Uterus (tissue), 4 donors: ENCODE measurements at places on chromosomes 2 and 18. TPM values are rescaled to one million over a fixed set of nuclear protein-coding genes. Genes with fewer than 3 reads are reported as not detected.

Gene EPB41L3
- total RNA-seq, result 111 TPM

Gene OTX1
- not detected for total RNA-seq

Gene PRKAG3
- not detected for total RNA-seq

Gene IL36RN
- not detected for total RNA-seq

Gene SERPINB10
- total RNA-seq, result not detected

Gene SERPINB11
- total RNA-seq, result not detected

Gene MBP
- total RNA-seq, result 14.3 TPM

DNA sequence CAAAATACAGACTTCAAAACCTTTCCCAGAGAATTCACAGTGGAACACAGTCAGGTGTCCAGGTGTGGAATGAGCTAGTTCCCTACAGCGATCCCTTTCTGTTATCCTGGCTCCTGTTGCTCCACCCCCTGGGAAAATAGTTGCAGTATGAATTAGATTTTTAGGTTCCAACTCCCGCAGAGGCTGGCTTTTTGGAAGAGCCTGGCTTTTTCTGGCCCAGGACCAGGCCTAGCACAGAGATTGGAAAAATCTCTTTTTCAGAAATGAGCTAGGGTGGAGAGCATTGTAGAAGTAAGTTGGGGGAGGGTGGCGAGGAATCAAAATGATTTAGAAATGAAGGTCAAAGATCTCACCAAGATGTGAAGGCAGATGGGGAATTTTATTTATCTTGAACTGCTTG is 27.1 kb downstream of the COL5A2 start:
- H3K27ac ChIP-seq, result peak overlapping the region; percentile 12
- DNase-seq, result peak; percentile 31
- no peaks in the 10 kb centered on the region for H3K36me3 ChIP-seq
- no peak overlapping the region for H3K4me3 ChIP-seq

DNA sequence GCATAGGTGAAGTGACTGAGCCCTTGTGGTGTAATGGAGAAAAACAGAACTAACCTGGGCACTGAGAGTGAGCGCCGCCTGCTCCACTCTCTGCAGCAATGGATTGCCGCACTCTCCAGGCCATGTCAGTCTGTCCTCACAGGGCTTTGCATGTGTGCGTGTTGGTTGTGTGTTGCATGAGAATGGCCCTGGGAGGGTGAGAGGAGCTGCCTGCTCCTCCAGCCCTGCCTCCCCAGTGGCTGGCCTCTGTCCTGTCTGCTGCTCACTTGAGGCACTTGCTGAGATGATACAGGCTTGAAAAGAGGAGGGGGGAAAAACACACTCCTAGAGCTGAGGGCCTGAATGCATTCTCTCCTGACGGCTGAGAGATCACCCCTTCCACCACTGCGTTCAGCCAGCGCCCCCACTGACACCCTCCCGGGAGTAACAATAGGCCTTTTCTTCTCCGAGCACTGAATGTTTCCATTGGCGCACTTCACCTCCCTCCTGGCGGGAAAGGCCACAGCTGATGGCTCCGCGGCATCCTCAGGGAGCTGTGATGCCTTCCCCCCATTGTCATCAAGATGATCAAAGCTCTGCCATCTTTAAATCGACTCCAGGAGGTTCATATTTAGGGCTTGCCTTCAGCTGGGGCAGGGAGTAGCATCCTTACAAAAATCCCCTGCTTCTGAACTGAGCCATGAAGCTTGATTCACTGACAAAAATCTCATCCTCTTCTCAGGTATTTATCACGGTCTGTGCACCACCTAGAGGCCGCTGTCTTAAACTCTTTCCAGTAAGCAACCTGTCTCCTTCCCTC is 49.9 kb upstream of the DAPL1 start:
- no peak overlapping the region for H3K27ac ChIP-seq
- no peak overlapping the region for H3K4me3 ChIP-seq
- no peaks in the 10 kb centered on the region for H3K27me3 ChIP-seq
- peak; percentile 35 for DNase-seq
- H3K4me1 ChIP-seq, result no peaks in the 10 kb centered on the region

DNA sequence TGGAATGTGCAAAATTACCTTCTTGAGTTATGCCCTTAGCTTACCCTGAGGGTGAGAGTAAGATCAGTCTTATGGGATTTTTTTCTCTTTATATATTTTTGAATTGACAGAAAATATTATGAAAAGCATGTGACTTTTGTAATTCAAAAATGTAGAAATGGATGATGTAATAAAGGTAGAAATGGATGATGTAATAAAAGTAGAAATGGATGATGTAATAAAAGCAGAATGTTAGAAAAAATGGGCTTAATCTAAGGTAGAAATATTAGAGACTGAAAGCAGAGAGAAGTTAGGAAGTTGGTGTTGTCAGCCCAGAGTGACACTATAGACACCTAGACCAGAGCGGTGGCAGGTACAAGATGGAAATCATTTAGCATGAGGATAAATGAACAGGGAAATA is 107.1 kb upstream of the THSD7B start:
- no peaks in the 10 kb centered on the region for H3K4me1 ChIP-seq
- no peaks in the 10 kb centered on the region for H3K36me3 ChIP-seq
- H3K27ac ChIP-seq, result no peak overlapping the region
- DNase-seq, result no peak

DNA sequence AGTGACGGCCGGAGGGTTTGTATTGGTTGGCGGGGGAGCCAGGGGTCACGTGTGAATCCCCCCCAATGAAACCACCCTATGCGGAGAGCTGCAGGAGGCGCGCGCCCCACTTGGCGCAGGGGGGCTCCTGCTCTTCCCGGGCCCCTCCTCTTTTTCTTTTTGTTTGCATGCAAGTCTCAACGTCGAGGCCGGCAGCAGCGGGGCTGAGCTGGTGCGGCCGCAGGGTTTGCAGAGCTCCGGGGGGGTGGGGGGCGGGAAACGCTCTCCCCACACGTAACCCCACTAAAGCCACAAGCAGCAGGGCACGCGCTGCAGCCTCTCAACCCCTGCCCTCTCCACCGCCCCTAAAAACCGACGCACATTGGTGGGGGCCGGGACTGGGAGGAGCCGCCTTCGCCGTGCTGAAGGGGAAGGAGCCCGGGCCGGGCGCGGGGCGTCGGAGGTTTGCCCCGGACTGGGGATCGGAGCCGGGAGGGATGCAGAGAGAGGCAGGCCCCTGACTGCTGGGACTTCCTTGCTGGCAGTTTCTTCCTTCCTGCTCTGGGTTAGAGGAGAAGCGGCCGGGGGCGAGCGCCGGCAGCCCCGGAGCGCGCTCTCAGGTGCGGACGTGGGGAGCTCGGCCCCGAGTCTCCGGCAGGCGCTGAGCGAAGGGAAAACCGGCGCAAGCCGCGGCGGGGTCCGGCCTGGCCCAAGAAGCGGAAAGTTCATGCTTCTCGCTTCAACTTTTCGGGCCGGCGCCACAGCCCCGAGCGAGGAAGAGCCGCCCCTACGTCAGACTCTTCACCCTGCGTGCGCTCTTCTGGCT is 864 bp downstream of the LBH start:
- peak; percentile 77 for DNase-seq
- H3K36me3 ChIP-seq, result no peaks in the 10 kb centered on the region
- peaks cover 6% of the 10 kb centered on the region for H3K4me1 ChIP-seq
- H3K4me3 ChIP-seq, result peak overlapping the region; percentile 87
- H3K27ac ChIP-seq, result peak overlapping the region; percentile 99
